Dermis blood vessel endothelial cell (primary cell): ENCODE measurements at places on chromosomes 3 and 15. TPM values are rescaled to one million over a fixed set of nuclear protein-coding genes. Genes with fewer than 3 reads are reported as not detected.

DNA sequence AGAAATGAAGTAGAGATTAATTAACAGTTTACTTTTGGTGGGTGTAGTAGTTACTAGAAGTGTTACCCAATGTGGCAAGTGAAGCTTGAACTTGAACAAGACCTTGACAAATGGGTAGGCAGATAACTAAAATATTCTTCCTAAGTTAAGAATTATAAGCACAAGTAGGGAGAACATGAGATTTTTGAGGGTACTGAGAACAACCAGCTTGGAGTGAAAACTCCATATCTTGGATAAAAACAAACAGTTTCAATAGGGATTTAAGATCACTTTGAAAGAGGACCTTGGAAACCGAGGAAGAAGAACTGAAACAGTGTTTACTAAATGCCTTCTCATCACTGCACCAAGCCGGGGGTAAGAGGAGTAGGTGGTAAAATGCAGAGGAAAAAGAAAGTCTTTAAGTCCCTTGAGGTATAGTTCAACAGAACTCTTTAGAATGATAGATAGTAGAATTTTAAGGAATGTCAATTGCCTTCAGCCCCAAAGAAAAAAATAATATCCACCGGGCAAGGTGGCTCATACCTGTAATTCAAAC is 496.7 kb downstream of the NAALADL2 start:
- no peak for DNase-seq

DNA sequence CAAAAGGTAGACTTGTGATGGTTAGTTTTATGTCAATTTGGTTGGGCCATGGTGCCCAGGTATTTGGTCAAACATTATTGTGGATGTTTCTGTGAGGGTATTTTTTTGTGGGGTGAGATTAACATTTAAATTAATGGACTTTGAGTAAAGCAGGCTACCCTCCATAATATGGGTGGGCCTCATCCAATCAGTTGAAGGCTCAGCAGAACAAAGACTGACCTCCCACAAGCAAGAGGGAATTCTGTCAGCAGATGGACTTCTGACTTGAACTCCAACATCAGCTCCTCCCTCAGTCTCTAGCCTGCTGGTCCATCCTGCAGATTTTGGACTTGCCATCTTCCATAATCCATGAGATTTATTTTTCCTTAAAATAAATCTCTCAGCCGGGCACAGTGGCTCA is 55.6 kb upstream of the BNC1 start:
- no peak for DNase-seq

DNA sequence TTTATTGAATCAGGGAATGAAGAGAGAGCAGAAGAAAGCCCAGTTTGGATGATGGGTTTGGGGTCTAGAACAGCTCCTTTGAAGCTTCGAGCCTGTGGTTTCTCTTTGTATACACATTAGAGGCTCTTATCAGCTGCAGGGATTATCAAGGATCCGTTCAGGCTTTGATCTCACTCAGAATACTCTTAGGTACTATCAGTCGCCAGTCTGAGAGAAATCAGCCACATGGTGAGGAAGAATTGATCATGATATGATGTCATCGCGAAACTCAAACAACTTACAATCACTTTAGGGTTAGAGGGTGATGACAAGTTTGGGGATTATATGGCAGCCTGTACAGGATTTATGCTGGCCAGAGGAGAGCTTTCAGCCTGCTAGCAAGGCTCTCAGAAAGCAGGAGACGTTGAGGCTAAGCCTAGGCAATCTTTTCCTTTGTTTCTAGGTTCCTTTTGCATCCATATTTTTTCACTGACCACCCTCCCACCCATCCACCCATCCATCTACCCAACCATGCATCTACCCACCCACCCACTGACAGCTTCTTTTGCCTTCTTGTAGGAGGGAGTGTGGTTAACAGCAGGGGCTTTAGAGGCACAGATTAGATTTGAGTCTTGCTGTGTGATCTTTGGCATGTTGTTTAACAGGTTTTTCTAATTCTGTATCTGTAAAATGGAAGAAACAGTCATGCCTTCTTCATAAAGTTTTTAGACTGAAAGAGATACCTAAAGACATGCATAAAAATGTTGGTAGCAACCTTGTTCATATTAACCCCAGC is 330.4 kb upstream of the LRRFIP2 start:
- DNase-seq = no peak

GRCh38 chr3:194982472-194982871 is 288.5 kb downstream of the XXYLT1 start:
- no peak for DNase-seq

Gene DMXL2
- total RNA-seq = 12.6 and 16.8 TPM in 2 replicates

Gene TAGLN3
- 0.19 and 0.85 TPM in 2 replicates for total RNA-seq

Gene METTL6
- 25.4 and 28.2 TPM in 2 replicates for total RNA-seq

Gene TPRG1
- total RNA-seq = not detected in 2 replicates
